ENCODE measurements at places on chromosomes 1 and 21.
A peak's percentile ranks its signal among the peaks of the same experiment; 100 is the strongest.

GRCh38 chr1:11518791-11519628, 40.1 kb downstream of the DISP3 start:
- DNase-seq: no peak

DNA sequence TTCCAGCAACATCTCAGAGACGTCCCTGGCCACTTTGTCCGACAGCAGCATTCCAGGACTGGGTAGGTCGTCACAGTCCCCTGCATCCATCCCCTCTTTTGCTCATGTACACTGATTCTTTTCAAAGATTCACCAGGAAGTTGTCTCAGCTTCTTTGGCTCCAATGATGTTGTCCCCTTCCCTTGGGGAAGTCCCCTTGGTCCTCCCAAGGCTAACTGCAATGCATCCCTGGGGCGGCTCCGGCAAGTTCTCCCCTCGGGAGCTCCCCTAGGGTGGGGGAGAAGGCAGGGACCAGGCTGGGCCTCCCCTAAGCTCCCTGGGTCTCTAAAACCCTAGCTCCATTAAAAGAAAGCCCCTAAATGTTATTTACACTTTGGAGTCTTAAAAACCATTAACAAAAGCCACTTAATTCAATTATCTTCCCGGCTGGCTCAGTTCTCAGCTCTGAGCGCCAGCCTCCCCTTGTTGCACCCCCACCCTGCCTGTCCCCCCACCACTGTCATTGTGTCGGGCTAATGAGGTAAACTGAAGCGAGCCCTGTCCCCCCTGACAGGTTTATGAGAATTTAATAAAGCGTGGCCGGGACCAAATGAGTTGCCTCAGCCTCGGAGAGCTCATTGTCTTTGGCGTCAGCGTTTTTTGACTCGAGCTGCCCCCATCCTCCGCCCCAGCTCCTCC, 25.3 kb downstream of the KNCN start:
- DNase-seq: no peak

- DNase-seq: no peak
Observed at GRCh38 chr1:226433341-226433720, 25.4 kb upstream of the PARP1 start.

DNA sequence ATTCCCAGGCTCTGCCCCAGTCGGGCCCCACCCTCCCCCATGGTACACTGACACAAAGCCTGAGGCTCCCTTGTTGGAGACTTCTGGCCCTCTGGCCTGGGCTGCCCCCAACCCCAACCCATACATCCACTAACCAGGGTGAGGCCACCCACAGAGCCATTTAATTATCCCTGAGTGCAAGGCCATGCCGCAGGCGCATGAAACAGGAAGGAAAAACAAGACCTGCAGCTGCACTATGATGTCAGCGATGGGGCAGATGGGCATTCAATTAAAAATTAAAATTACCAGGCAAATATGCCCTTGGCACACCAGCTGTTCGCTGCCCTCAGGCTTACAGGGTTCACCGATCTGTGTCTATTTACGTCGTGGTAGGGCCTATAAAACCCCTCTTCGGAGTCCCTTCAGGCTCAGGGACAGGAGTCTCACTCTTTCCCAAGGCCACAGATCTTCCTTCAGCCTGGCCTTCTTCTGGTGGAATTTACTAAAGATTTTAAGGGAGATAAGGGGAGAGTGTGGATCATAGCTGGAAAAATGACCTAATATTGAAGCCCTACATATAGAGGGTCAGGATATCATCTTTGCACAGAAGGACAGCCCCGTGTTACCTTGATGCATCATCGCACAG, 29.6 kb upstream of the RGS16 start:
- no peak for DNase-seq

- no peak for DNase-seq
Observed at GRCh38 chr1:229887043-229887822, 179.8 kb upstream of the GALNT2 start.

DNA sequence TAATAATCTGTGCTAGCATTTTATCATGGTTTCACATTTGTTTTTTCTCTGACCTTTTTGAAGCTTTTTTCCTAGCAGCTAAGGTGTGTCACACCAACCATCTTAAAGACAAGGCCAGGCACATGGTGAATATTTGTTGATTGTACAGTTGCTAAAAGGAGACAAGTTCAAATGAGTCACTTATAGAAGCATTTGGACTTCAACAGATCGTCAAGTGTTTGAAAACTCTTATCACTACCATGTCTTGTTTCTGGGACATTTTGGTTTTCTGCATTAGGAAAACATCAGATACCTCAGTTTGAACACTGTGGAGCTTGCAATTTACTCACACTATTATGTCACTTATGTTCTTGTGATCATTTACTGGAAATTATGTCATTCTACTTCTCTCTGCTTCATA, 407.3 kb downstream of the USP25 start:
- DNase-seq: no peak

DNA sequence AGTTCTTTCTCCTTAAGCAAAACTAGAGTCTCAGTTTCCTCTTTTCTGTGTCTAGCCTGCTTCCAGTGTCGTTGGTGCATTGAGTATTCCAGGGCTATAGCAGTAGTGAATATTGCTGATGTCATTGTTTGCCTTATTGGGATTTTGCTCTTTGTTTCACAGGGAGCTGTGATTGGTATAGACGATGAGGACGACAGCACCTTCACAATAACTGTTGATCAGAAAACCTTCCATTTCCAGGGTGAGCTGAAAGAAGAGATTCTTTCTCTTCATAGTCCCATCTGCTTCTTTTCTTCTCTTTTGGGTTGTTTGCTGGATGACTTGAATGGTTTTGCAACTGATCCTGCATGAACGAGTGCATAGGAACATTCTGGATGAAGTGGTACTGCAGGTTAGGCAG, 52.4 kb downstream of the OSBPL9 start:
- no peak for DNase-seq

DNA sequence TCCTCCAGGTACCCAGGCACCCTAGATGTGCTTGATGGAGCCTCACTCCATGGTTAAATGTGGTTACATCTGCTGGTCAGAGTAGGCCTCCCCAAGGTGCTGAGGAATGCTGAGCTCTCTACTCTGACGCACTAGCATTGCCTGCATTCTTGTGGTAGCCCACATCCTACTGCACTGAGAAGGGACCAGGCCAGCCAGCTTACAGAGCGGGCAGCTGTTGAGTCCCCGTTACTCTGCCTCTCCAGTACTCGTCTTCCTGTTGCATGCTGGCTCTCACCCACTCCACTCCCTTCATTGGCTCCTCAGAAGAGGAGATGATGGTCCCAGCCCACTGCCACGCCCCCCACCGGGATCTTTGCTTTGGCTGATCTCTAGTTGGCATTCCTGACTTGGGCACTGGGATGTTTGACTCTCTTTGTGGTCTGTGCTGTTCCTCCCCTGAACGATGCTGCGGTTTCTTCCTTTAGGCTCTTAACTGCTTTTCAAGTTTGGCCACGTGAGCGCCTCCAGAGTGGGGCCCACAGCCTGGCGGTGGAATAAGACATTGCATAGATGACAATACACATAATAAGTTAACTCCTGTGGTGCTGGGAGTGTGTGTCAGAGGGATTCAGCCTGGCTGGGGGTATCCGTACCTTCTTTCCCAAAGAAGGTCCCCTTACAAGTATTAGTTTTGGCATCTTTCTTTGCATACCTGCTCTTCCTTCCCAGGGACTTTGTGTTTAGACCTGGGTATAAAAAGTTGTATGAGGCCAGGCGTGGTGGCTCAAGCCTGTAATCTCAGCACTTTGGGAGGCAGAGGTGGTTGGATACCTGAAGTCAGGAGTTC, 18.6 kb downstream of the AZIN2 start:
- peak; percentile 100 for DNase-seq

GRCh38 chr1:113881661-113882060, 5.7 kb downstream of the BCL2L15 start:
- no peak for DNase-seq

GRCh38 chr1:2510366-2511155, 15.8 kb downstream of the PANK4 start:
- no peak for DNase-seq

- DNase-seq: no peak
Observed at GRCh38 chr1:92065042-92065441, 10.2 kb downstream of the SETSIP start.

- peak; percentile 4 for DNase-seq
Observed at GRCh38 chr1:15246960-15247614, at the start of gene FHAD1. TSS of gene FHAD1 (plus strand) at chr1:15247223. CDS start at chr1:15251785, 4,562 bp downstream.

GRCh38 chr21:18218331-18218730, 26.3 kb upstream of the CHODL start:
- DNase-seq: no peak

GRCh38 chr1:239795304-239795703, 296.4 kb upstream of the FMN2 start:
- DNase-seq: no peak

- no peak for DNase-seq
Observed at GRCh38 chr1:227417756-227418480, 99.6 kb upstream of the CDC42BPA start.

All from skeletal muscle cell (primary cell).